HS-5 (cell line): ENCODE measurements at places on chromosomes 1 and 21.

DNA sequence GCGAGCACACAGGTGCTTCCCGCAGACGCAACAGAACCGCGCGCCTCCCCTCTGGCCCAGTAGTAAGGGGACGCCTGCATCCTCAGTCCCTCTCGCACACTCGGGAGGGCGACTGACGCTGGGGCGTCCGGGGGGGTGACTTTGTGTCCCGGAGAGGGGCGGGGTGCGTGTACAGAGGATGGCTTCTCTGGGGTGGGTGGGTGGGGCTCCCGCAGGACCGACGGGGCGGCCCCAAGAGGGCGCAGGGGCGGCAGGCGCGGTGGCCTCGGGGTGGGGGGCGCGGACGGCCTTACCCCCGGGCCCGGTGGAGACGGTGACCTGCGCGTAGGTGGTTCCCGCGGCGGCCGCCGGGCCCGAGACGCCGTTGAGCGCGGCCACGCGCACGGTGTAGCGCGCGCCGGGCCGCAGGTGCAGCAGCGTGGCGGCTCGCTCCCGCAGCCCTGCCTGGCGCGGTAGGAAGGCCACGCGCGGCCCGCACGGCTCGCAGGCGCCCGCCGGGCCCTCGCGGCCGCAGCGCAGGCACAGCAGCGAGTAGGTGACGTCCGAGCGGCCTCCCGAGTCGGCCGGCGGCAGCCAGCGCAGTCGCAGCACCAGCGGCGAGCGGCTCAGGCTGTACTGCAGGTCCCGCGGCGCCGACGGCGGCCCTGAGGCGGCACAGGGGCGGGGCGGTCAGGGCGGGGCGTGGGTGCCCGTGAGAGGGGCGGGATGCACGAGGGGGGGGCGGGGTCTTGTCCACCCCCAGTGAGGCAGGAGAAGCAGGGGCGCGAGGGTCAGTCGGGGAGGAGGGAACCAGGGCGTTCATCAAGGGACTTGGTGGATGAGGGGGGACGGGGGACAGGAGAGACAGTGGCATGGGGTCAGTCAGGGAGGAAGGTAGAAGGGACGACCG, 12.1 kb downstream of the EPHA10 start:
- no peak for DNase-seq

- no peak for DNase-seq
Measured at GRCh38 chr1:230940848-230941247, 37.8 kb downstream of the TTC13 start.

GRCh38 chr1:34899906-34900305, 29.5 kb downstream of the DLGAP3 start:
- DNase-seq = no peak

DNA sequence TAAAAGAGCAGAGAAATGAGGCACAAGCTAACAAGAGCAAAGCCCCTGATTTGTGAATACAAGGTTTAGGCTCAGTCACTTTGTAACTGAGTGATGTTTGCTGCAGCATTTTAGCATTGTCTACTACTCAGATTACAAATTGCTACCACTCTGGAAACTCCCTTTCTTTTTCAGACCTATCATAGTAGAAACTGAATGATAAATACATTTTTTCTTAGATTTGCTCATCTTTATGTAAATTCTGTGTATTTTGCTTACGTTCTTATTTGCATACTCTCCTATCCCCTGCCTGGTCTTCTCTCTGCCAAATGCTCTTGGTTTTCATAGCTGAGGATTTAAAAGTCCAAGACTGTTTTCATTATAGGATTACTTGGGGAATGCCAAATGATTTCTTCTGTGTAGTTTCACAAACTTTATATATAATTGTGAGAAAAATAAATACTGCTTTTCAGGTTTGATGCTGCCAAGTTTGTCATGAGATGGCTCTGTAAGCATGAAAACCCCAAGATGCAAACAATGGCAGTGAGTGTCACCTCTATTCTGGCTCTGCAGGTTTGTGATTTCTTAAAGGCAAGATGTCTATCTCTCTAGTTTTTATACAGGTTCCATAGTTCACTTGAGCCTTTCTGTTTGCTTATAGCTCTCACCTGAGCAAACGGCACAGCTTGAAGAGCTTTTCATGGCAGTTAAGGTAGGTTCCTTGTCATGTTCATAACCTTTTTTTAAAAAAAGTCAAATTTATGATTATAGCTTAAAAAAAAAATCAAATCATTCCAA, 24.7 kb downstream of the ZYG11A start:
- no peak for DNase-seq

- no peak for DNase-seq
Measured at GRCh38 chr1:31744165-31744888, 19.8 kb downstream of the ADGRB2 start.
